HEK293T (cell line): ENCODE measurements at places on chromosomes 5 and 9.

GRCh38 chr5:95283022-95283615 is 1.8 kb downstream of the MCTP1 start:
- no peak for DNase-seq

- no peak for DNase-seq
These were observed 23.3 kb upstream of the SMU1 start for GRCh38 chr9:33099754-33100153.

- DNase-seq, result no peak
These were observed 284.3 kb downstream of the ARHGAP26 start for GRCh38 chr5:143054480-143054941.

- no peak for DNase-seq
These were observed 677.1 kb upstream of the CHD1 start for GRCh38 chr5:99605904-99606303.

DNA sequence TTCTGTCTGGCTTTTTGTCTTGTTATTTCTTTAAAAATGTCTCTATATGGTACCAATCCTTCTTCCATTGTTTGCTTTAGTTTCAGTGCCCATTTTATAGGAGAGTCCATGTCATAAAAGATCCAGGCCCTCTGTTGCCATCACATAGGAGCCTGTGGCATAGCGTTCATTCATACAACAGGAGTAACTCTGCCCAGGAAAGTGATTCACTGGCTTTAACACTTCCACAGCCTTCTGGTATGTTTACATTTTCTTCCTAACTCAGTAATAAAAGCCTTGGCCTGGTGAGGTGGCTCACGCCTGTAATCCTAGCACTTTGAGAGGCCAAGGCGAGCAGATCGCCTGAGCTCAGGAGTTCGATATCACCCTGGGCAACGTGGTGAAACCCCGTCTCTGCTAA is 519.3 kb upstream of the PTGER4 start:
- no peak for DNase-seq

- no peak for DNase-seq
These were observed 175.7 kb downstream of the PBX3 start for GRCh38 chr9:125922854-125923253.

GRCh38 chr9:84937180-84937579 is 267.7 kb downstream of the NTRK2 start:
- DNase-seq, result no peak

GRCh38 chr5:159779481-159779880 is 136.8 kb upstream of the ADRA1B start:
- no peak for DNase-seq

DNA sequence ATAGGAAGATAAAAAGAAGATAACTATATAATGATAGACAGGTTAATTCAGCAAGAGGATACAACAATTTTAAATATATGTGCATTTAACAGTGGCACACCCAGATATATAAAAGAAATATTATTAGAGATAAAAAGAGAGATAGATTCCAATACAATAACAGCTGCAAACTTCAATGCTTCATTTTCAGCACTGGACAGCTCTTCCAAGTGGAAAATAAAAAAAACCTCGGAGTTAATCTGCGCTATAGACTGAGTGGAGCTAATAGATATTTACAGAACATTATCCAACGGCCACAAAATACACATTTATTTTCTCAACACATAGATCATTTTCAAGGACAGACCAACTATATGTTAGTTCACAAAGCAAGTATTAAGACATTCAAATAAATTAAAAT is 1229.5 kb upstream of the CDH6 start:
- no peak for DNase-seq

GRCh38 chr5:169970339-169970738 is 10.0 kb downstream of the INSYN2B start:
- no peak for DNase-seq

- DNase-seq, result no peak
These were observed 45.2 kb upstream of the IL6ST start for GRCh38 chr5:56039985-56040384.

GRCh38 chr9:94490465-94490864 is 64.4 kb upstream of the PCAT7 start:
- DNase-seq, result no peak

GRCh38 chr5:151082282-151082902 is 1.6 kb upstream of the TNIP1 start:
- DNase-seq, result peak; percentile 68

DNA sequence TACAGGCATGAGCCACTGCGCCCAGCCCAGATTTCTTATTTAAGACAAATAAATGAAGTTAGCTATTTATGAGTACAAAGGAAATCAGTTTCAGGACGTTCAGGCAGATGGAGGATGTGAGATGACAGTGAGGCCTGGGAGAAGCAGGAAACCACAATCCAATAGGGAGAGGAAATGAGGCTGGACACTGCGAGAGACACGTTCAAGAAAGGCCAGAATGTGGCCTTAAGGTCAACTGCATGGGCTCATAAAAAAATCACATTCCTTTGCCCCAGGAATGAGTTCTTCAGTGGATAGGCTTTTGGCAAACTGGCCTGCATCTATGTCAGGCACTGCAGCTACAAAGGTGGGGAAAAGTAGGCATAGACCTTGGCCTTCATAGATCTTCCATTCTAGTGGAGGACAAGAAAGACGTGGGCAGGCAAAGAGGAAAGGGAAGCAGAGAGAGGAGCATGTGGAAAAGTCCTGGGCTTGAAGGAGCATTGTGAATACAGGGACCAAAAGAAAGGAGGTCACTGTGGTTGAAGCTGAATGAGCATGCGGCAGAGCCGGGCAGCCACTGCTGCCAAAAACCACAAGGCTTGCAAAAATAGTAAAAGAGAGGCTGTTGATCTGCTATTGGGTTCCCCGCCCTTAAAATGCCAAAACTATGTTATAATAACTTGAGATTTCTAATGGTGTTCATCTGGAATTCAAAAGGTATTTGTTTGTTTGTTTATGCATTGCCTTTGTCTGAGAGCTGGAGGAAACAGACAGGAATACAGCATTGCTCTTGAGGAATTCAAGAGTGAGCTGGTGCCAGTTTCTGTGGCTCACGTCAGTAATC is 133.0 kb downstream of the GNA14 start:
- DNase-seq, result no peak

GRCh38 chr5:71601222-71602026 is 14.3 kb downstream of the MCCC2 start:
- DNase-seq, result peak; percentile 69

DNA sequence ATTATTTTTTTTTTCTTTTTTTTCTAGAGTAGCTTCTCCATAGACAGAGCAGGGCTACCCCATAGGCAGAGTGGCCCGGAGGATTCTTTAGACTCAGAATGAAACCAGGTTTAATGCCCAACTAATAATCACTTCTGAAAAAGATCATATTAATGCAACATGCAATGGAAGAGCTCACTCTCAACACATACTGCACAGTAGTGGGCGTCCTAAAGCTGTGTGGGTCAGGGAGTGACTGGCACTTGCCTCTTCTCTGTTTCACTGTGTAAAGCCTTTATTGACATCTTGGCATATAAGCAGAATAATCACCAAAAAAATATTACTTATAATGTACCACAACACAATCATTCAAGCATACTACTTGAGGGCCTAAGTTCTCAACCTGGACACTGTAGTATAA is 11.1 kb downstream of the PWWP2A start:
- DNase-seq, result no peak

DNA sequence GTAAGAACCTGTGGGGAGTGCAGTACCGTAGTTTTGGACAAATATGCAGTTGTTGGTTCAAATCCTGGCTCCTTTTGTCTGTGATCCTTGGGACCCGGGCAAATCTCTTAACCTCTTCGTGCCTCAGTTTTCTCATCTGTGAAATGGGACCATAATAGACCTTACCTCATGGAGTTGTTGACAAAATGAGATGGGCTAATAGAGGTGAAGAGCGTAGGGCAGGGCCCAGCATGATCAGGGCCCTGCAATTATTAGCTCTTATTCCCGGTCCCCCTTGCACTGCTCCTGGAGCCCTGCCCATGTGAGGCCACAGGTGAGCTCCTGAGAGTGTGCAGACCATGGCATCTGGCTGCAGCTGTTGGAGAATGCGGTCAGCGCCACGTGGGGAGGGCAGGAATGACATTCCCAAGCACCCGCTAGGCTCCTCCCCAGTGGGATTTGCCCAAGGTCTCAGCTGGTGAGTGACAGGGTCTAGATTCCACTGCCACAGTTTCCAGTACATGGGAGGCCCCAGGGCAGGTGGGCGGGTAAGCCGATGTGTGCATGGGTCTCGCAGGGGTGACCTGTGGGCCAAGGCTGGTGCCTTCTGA is 41.0 kb downstream of the NEK6 start:
- DNase-seq, result no peak

DNA sequence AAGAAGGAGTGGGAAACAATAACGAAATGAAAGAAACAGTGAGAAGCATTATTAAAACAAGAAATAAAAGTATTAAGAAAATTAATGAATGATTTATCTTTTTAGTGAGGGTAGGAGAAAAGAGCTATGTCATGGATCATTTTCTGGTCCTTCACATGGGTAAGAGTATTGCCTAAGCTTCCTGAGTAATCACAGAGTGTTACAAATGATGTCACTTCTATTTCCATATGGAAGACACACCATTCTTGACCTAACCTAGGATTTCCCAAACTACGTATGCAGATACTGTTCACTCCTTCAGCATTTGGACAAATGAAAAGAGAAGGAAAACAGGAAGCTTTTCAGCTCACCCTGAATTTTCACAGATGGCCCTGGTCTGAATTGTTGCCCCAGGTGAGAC is 3.3 kb upstream of the TSLP start:
- DNase-seq, result no peak

DNA sequence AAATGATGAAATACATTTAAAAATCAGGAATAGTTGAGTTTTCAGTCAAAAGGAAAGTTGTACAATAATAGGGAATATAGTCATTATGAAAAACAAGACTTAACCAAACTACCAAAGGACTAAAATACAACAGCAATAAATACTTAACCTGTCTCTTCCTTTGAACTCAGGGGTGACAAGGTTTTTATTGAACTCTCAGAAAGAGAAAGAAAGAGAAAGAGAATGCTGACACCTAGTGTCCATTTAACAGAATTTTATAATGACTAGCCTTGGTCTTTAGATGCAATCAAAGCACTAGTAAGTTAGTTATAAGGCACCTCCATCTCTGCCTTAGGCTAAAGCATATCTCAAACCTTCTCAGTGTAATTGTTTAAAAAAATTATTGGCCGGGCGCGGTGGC is 47.5 kb downstream of the UIMC1 start:
- DNase-seq, result peak; percentile 39

- no peak for DNase-seq
These were observed 45.2 kb downstream of the CYSTM1 start for GRCh38 chr5:140220032-140220697.

- DNase-seq, result no peak
These were observed 1.3 kb downstream of the GPR150 start for GRCh38 chr5:95620870-95621838.

DNA sequence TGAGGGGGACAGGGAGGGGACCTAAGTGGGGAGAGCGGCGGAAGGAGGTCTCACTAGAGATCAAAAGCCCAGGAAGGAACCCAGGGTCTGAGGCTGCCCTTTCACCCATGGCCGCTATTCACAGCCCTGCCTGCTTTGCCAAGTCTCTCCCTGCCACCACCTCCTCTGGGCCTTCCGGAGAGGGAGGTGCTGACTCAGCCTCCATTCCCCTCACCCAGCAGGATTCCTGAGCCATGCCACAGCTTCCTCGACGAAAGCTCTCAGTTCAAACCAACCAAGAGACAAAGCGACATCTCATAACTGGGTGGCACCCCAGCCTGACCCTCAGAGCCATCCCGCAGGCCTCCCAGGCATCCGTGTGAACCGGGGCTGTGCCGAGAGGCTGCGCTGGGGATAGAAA is 36.7 kb downstream of the PAX5 start:
- no peak for DNase-seq

GRCh38 chr5:17794201-17794600 is 159.9 kb downstream of the TAF11L14 start:
- DNase-seq, result no peak

GRCh38 chr9:5489630-5490490 is 20.5 kb upstream of the PDCD1LG2 start:
- no peak for DNase-seq

- DNase-seq, result no peak
These were observed 198.3 kb downstream of the SREK1 start for GRCh38 chr5:66342341-66342880.

GRCh38 chr9:129218272-129218625 is 40.2 kb upstream of the IER5L start:
- no peak for DNase-seq

DNA sequence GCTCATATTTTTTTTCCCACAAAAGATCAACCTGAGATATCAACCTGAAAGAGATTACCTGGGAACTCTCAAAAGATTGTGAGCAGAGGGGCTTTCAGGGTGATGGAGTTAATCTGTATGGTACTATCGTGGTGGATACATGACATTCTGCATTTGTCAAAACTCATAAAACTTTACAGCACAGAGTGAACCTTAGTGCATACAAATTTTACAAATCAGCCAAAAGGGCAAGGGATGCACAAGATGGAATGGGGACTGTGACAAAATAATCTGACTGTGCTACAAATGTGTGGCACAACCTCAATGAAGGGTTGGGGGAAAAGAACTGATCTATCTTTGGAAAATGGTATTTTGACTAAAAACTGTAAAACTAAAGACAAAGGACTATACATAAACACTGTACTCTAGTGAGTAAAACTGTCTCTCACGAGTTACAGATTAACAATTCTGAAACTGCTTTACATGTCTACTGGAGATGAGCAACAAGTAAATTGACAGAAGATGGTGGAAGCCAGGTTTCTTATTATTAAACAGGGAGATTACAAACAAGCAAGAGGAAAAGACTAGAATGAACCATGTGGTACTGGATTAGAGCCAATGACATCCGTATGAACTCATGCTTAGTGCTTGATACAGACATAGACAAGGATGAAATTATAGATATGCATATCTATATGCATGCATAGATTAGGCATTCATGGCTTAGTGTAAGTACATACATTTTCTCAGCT is 24.8 kb upstream of the RLN1 start:
- DNase-seq, result no peak

GRCh38 chr5:96054311-96055030 is 92.8 kb upstream of the ELL2 start:
- DNase-seq, result no peak

DNA sequence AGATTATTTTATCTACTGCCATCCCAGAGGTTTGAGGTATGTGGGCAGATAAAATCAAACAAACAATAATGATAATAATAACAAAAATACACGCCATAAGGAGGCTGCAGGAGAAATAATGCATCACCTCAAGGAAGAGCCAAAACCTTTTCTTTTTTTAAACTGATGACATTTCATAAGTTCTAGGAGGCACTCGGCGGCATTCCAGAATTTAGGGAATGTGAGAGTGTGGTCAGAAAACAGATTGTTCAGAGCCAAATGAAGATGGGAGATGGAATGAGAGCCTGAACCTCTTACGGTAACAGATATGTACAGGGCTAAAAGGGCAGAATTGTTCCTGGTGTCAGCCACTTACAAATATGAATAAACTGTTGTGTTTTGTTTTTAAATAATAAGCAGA is 615.0 kb upstream of the CHD1 start:
- DNase-seq, result no peak
